ENCODE measurements at places on chromosomes 13 and 19. TPM values are rescaled to one million over a fixed set of nuclear protein-coding genes. Genes with fewer than 3 reads are reported as not detected.

- DNase-seq = no peak
Measured at GRCh38 chr13:49925881-49926418, 10.2 kb downstream of the SPRYD7 start.

The FGF22 gene
- total RNA-seq = not detected

The HCN2 gene
- total RNA-seq = 0.67 TPM

The CPT1C gene
- 1.6 TPM for total RNA-seq

DNA sequence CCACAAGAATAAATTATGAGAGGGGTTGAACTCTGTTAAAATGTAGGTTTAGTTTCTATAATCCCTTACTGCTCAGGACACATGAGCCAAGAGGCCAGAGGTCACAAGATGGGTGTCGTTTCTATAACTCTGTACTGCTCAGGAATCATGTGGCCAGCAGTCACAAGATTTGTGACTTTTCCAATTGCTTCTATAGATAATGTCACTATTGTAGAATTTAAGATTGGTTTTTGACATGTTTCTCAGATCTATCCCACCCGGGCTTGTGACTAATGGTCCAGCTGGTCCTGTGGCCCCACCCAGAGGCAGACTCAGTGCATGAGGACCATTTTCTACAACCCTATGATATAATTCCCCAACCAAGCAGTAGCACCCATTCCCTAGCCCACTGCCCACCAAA is 662.0 kb upstream of the KLF12 start:
- DNase-seq = no peak

The GRK1 gene
- not detected for total RNA-seq

DNA sequence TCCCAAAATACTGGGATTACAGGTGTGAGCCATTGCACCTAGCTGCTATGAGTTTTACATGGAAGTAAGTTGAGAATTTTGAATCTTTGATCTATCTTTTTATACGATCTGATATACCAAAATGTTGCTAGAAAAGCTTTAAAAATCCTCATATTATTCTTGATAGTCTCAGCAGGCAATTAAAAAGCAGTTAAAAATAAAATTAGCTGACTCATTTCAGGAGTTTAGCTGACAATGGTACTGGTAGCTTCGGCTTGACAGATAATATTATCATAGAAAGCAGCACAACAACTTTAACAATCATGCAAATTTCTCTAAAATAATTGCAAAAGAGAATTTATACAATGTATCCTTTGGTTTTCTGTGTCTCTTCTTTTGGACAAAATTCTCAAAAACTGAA is 9.6 kb upstream of the FOXO1 start:
- DNase-seq = no peak

- no peak for DNase-seq
Measured at GRCh38 chr13:91167706-91168385, 179.6 kb upstream of the MIR17HG start.

DNA sequence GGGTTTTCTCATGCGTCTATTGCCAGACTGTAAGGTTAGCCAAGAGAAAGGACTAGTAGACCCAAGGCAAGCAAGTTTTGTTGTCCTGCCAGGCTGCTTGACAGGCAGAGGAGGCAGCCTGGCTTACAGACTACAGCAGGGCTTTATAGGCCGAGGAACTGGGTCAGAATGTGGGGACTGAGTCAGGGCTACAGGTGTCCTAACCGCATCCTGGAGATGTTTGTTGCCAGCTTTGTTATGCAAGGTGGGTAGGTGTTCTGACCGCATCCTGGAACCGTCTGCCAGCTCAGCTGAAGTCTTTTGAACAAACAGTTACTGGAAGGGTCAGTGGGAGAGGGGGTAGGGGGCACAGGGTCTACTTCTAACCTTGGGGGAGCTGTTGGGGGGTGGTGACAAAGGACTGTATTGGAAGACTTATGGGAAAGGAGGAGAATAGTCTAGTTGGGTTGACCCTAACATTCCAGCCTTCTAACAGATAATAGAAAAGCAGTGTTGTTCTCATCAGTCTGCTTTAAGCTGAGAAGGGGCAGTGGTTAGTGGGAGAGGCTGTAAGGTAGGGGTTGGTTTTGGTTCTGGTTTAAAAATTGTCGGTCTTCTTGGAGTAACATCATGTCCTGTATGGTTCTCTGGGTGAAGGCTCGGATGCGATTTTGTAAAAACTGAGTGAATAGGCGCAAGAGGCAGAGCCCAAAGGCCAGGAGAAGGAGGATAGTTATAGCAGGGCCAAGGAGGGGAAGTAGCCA is 913.8 kb upstream of the SLITRK5 start:
- no peak for DNase-seq

DNA sequence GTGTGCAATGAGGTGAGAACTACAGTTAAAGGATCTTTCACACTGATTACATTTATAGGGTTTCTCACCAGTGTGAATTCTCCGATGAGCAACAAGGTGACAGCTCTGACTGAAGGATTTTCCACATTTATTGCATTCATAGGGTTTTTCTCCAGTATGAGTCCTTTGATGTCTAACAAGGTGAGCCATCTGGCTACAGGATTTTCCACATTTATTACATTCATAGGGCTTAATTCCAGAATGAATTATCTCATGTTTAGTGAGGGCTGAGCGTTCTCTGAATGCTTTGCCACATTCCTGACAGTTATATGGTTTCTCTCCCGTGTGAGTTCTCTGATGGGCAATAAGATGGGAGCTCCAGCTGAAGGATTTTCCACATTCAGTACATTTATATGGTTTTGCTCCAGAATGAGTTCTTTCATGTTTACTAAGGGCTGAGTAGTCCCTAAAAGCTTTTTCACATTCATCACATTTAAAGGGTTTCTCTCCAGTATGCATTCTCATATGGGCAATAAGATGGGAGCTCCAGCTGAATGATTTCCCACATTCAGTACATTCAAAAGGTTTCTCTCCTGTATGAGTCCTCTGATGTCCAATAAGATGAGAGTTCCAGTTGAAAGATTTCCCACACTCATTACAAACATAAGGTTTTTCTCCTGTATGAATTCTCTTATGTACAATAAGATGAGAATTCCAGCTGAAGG is 4.4 kb upstream of the C19orf18 start:
- DNase-seq = no peak

DNA sequence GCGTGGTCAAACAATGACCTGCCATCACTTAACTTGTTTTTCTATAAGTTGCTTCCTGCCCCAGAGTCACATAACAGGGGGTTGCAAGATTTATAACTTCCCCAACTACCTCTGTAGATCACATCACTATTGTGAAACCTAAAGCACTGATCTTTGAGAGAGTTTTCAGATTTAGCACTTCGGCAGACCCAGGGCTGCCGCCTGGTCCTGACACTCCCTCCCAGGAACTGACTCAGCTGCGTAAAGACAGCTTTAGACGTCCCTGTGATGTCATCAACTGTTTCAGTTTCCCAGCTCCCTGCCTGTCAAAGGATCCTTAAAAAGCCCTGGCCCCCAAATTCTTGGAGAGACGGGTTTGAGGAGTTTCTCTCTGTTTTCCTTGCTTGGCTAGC is 33.3 kb downstream of the IGFL2 start:
- DNase-seq = no peak

The C1QTNF9B gene
- total RNA-seq = not detected

- DNase-seq = no peak
Measured at GRCh38 chr13:92530364-92530763, 696.2 kb upstream of the GPC6 start.

DNA sequence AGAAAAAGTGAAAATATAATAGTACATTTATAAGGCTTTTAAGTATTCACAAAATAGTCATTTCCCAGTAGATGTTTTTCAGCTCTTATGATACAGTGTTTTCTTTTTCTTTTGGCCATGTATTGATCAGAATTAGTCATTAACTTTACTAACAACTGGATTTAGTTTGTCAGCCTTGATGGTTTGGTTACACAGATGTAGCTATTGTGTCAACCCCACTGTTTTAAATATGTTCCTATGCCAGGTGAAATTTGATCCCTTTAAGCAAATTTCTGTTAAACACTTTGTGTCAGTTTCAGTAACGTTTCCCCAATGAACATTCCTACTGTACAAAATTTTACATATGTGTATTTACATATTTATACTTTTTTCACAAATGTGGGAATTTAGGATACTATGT is 261.5 kb upstream of the STARD13 start:
- no peak for DNase-seq

DNA sequence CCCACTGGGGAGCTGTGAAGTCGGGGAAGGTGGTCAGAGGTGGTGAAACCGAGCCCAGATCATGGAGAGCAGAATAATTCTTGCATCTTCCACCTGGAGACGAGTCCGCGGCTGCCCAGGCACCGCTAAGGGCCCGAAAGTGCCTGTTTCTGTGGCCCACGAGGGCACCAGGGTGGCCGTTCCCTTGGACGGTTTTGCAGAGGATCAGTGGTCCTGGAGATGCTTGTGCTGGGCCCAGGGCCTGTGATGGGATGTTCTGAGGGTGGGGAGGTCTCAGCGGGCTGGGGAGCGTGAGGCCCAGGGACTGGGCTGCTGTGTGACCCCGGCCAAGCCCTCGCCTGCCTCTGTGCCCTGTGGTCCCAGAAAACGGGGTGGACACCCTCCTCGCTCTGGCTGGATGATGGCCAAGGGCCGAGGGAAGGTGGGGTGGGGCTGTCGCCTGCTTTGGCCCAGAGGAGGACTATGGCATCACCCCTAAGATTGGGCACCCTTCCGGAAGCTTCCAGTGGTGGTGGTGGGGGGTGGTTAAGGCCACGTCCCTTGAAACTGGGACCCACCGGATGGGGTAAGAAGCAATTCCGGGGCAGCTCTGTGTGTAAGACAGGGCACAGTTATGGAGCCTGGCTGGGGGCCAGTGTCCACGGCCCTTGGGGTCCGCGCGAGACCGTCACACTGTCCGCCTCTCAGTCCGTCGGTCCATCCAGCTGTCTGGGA is 51.3 kb upstream of the NFIC start:
- DNase-seq = no peak

DNA sequence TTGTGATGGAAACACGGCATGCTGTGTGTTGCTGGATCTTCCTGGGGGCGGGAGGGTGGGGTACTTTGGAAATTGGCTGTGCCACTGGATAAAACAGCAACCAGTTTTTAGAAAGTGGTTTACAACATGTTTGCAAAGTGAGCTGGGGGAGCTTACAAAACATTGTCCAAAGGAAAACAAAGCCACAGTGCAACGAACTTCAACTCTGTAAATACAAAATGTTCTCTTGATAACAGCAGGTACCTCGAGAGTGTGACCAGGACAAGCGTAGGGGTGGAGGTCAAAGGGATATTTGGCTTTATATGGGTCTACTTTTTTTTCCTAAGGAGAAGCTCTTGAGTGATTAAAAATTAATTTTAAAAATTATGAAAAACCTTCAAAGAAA is 2.5 kb downstream of the IGSF23 start:
- DNase-seq = no peak

- no peak for DNase-seq
Measured at GRCh38 chr13:113114511-113115362, 7.9 kb upstream of the F10 start.

The URAD gene
- total RNA-seq = not detected

GRCh38 chr13:105908586-105908985 is 626.9 kb downstream of the EFNB2 start:
- DNase-seq = peak; percentile 46

The PRTN3 gene
- total RNA-seq = not detected

GRCh38 chr19:39432677-39433025 is 3.1 kb downstream of the RPS16 start:
- DNase-seq = no peak

The JUND gene
- total RNA-seq = 501 TPM

DNA sequence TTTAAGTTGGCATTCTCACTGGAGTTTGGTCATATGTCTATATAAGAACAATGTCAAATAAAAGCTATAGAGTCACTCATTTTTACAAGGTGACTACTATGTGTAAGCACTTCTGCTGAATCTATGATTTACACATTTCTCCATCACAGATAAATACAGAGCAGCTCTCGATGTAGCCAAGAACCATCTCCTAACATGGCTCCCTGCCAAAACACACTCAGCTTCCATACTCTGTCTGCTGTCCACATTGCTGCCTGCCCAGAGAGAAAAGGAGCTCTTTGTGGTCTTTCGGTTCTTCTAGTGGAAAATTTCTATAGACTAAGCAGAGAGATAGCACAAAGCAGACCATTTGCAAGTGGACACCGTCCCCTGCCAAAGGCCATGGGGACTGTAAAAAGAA is 190.9 kb upstream of the KLF12 start:
- no peak for DNase-seq

The TDRD12 gene
- total RNA-seq = 0.12 TPM

- DNase-seq = no peak
Measured at GRCh38 chr13:113013303-113013702, 44.3 kb downstream of the MCF2L start.

DNA sequence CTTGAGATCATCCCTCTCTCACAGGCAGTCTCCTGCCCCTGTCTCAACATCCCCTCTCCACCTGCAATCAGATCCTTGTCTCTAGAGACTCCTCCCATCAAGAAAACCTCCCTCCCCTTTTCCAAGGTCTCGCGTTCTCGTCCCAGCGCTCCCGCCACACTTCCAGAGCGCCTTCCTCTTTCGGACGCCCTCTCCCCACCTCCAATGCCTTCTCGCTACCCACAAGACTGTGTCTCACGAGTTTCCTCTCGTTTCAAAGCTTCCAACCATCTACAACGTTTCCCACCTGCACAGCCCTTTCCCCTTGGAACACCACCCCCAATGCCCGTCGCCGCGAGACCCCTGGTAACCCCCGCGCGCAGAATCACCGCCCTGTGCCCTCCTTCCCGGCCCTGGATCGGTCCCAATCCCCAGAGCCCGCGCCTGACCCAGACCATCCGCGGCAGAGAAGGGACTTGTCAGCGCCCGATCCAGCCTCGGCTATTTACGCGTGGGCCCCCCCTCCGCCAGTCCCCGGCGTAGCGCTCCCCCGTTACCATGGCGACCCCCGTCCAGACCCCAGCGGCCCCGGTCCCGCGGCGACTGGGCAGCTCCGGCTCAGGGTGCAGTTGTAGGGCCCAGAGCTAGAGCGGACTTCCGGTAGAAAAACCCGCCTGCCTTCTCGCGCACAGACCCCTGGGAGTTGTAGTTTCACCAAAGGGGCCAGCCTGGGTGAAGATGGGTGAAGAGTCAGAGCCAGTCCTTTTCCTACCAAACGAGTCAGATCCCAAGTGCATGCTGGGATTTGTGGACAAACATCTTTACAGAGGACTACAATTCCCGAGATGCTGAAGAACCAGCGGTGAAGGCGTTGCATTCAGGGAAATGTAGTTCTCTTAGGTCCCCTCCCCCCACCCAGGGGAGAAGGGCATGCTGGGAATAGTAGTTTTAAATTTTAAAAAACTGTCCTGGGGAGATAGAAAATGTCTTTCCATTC is at the start of gene AP2S1:
TSS of gene AP2S1 (minus strand) at position 619 of the 976 bp plus-strand sequence. CDS start at position 539, 80 bp downstream.
- DNase-seq = peak; percentile 96

- DNase-seq = no peak
Measured at GRCh38 chr19:852136-853013, at the start of gene ELANE. TSS of gene ELANE (plus strand) at chr19:852303. CDS start at chr19:852329, 26 bp downstream.

Measured in activated CD8-positive, alpha-beta memory T cell treated with anti-CD3 and anti-CD28 coated beads, Interleukin-2, amount 10 ng/mL, durations not matched to agents 7 days and 5 days (primary cell).